Fibroblast of skin of right biceps (primary cell): ENCODE measurements at places on chromosomes 5 and 9.

GRCh38 chr5:131212471-131213021 lies 41.8 kb downstream of the LYRM7 start:
- no peak for DNase-seq

GRCh38 chr5:7855611-7856010 lies 4.7 kb upstream of the CFAP90 start:
- no peak for DNase-seq

DNA sequence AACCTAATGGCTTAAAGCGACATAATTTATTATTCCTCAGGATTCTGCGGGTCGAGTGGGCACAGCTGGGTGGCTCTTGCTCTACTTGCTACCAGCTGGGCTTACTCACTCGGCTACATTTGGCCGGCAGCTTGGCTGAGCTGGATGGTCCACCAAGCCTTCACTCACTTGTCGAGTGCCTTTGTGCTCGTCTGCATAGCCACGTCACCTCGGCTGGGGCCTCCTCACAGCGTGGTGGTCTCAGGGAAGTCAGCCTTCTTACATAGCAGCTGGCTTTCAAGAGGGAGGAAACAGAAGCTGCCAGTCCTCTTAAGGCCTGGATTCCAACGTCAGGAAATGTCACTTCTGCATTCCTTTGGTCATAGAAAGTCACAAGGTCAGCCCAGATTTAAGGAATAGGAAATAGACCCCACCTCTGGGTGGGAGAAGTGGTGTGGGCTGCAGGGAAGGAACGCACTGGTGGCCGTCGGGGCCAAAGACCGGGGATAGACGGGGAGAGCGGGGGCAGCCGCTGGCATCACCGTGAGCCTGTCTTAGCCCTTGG lies 75.1 kb upstream of the RUFY1 start:
- DNase-seq = no peak

DNA sequence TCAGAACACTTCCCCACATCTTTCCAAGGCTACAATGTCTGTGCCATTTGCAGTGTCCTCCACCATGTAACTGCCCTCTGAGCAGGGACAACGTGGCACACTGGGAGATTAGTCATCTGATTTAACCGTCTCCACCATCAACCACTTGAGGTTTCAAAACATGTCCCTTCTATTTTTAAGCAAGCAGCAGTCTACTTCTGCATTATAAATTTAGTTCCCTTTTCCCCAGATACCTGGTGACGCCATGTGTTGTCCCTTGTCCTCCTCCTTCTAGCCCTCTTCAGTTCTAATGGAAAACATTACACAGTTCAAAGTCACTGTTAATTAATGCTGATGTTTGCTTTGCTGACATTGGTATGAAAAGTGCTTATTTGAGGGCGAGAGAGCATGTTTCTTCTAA lies 52.8 kb downstream of the ATP10B start:
- DNase-seq = no peak

DNA sequence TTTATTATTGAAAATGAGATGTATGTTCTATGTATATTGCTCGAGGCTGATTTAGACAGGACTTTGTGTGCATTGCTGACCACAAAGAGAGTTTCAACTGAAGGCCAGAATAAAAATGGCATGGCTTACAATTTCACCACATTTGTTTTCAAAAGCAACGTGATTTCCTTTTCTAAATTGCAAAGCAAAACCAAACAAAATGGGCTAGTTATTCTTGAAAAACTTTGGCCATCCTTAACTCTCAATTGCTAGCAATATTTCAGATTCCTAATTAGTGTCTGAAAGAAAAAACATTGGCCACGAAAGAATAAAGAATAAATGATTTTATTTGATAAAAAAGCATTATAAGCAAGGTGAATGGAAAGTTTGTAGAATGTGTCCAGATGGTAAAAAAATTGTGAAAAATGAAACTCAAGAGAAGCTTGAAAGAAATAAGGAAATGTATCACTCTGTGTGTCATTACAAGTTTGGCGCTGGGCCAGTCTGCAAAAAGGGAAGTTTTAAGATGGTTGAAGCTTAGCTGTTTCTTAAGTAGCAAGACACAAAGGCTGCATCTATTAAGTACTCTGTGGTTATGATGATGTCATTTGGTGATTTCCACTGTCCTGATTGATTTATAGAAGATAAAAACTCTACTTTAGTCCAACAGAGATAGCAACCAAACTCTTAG lies 89.2 kb upstream of the PRLR start:
- peak; percentile 84 for DNase-seq
